T-helper 17 cell (primary cell): ENCODE measurements at places on chromosomes 1 and 21.

DNA sequence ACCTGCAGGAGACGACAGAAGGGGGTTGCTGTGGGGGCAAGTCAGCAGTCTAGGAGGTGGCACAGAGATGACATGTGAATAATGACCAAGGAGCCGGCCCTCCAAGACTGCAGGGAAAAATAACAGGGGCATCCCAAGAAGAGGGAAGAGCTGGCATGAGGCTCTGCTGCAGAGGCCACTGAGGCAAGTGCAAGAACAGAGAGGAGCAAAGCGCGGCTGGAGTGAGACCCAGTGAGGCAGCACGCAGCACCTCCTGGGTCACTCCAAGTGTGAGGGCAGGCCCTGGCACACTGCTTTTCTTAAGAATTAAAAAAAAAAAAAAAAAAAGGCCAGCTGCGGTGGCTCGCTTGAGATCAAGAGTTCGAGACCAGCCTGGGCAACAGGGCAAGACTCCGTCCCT, 80.1 kb downstream of the SLC66A1 start:
- DNase-seq = no peak

- no peak for DNase-seq
These were observed 995 bp upstream of the KIF26B start for GRCh38 chr1:245153552-245154428.

DNA sequence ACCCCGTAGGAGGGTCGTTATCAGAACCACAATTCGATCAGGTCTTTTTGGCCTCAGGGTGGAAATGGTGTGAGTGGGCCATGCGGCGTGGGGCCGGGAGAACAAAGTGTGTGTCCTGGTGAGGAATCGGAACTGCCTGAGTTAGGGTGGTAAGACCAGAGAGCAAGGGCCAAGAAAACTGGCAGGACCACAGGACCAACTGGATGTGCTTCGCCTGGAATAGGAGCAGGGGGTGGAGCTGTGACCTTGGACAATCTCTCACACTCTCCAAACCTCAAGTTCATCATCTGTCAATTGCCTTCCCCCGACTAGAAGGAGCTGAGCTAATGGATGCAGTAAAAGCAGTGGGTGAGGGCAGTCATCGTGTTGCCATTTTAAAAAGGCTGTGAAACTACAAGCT, 59.5 kb downstream of the NAV1 start:
- DNase-seq = no peak

- DNase-seq = no peak
These were observed 111.9 kb upstream of the SLC44A3 start for GRCh38 chr1:94708299-94708685.

GRCh38 chr1:159448181-159448580, 8.7 kb downstream of the OR10J1 start:
- DNase-seq = no peak

DNA sequence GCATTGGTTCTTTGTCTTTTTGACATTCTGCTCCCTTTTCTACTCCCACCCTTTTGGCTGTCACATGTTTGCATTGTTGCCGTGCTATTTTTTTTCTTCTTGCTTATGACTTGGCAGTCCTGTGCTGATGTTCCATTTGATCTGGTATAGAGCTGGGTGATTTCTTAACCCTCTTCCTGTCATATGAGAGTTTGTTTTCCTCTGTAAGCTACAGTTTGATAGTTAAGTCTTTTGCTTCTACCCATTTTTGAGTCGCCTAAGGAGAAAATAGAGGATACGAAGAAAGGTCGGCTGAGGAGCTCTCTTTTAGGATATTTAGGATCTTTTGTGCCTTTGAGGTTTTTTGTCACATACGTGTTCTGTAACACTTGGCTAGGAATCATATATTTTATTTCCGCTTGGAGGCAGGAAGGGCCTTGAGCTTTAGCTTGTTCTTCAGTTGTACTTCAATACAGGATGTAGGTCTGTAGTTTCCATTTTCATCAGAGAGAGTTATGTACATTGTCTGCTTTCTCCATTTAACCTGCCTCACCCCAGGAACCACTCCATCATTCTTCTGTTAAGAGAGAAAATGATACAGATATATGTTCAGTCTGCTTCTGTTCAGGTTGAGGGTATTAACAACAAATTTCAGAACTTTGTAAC, 150.7 kb downstream of the BACH1 start:
- DNase-seq = no peak

GRCh38 chr1:240658312-240658960, 46.5 kb upstream of the GREM2 start:
- DNase-seq = no peak

DNA sequence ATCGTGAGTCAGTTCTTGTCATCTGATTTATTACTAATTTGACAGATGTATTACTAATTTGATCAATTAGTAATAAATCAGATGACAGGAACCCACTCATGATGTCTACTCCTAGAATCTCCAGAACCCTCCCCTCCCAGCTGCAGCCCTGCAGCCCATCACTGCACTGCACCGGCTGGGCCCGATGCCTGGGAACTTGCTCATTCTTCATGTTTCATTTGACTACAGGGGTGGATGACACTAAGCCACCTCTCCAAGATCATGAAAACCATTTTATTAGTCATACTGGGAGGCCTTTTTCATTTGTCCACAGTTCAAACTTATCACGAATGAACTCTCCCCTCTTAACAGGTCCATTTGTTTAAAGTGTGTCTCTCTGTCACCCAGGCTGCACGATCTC, 41.0 kb downstream of the KCNH1 start:
- no peak for DNase-seq

DNA sequence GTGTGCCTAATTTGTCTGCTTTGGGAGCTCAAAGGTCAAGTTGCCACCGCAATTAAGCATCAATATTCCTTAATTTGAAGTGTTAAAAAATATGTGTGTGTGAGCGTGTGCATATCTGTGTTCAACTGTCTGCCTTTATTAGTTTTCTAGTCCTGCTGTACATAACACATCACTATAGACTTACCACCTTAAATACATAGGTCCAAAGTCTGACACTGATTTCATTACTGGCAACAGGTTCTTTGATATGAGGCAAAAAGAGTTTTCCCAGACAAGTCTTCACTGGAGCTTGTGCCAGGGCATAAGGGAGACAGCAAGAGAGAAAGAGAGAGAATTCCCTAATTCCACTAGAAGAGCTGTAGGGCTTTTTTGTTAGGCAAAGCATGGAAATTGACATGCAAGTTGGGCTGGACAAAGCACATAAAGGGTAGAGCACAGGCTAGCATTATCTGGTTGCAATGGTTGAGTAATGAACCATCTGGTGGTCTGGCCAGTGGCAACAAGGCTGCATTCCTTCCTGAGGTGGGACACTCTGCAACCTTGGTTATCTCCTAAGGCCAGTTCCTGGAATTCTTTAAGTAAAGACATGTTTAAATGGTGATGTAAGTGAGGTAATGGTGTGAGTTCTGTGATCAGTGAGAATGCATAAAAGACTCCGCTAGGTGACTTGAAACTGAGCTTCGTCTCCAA, 457.2 kb upstream of the ADAMTS5 start:
- DNase-seq = no peak

GRCh38 chr1:30511563-30511962, 211.8 kb downstream of the MATN1 start:
- DNase-seq = no peak

- no peak for DNase-seq
These were observed 1510.1 kb downstream of the MRPL39 start for GRCh38 chr21:24097181-24097580.

GRCh38 chr1:211677659-211678058, 2.2 kb upstream of the NEK2 start:
- DNase-seq = no peak

DNA sequence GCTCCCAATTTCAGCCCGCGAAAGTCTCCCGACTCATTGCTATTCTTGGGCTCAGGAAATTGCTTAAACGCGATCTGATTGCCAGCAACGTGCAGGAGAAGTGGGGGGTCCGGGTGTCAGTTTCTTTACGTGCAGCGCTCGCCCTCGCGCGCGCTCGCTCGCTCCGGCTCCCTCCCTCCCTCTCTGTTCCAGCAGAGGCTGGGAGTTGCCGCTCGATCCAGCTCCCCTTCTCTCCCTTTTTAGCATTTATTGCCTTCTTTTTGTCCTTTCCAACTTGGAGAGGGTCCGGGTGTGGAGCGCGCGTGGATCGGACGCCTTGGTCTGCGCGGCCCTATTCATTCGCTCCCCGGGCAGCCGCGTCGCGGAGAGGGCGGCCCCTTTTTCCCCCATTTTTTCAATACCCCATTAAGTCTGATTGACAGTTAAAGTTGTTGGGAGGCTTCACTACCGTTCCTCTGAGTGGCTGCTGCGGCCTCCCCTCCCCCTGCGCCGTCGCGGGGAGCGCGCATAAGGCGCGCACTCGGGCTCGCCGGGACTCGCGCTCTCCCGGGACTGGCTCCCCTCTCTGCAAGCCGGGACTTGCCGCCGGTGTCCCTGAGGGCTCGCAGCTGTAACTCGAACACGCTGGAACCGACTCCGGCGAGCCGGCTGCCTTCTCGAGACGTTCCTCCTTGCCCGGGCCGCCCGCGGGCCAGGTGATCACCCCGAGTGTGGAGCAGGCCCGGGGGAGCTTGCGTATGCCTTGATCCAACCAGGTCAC, at the start of gene DHRS3:
Gene DHRS3 (minus strand): TSS at position 310 of the 760 bp plus-strand sequence. CDS start 862 bp downstream, outside the sequence.
- DNase-seq = peak; percentile 51

DNA sequence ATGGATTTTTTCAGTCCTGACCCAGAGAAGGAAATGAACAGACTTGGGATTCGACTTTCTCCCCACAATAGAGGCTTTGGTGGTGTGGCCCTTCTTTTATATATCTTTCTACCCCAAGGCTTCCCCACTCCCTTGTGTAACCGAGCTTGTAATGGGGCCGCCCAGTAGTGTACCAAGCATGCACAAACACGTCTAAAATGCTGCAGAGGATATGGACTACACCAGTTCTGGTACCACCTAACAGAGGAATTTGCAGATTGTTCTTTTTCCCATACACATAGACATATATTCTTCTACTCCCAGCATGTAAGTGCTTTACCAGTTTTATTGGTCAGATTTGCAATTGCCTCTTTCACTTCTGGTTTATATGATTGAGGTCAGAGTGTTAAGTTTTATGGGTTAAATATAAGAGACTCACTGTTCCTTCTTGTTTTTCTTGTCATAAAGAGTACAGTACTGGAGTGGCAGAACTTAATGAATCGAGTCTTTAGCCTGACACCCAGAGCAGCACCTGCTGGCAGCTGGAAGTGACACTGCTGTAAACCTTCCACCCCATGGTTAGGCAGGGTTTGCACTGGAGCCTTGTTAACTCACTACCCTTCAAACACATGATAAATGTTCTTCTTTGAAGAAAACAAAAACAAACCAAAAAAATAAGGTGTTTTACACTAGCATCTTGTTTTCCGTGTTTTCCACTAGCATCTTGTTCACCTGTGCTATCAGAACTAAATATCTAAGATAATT, 198.6 kb downstream of the PTPRC start:
- DNase-seq = no peak

DNA sequence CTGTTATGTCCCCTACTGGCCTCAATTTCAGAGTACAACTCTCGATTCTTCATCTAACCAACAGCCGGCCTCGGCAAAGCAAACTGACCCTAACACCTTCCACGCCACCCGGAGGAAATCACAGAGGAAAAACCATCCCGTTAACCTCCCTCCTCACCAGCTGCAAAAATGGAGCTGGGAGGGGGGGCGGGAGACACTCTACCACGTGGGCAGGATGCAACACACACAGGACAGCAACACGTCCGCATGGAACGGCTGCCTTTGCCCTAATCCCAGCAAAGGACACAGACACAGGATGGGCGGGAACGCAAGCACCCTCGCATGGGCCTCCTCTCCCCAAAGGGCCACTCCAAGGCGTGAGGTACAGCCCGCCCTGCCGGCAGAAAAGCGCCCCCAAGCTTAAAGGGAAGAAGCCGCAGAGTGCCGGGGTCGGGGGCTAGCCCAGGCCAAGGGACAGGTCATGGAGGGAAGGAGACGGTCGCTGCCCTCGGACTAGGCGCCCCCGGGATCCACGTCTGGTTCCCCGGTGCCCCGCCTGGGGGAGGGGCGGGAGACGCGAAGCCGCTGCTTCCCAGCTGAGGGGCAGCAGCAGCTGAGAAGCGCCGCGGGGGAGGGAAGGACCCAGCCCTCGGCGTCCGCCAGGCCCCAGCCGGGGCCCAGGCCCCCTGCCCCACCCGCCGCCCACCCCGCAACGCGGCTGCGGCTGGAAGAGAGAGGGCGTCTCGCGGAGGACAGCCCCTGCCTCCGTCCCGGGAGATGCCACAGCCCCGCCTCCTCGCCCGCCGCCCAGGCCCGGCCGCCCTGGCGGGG, 590 bp downstream of the FOXJ3 start:
- no peak for DNase-seq

DNA sequence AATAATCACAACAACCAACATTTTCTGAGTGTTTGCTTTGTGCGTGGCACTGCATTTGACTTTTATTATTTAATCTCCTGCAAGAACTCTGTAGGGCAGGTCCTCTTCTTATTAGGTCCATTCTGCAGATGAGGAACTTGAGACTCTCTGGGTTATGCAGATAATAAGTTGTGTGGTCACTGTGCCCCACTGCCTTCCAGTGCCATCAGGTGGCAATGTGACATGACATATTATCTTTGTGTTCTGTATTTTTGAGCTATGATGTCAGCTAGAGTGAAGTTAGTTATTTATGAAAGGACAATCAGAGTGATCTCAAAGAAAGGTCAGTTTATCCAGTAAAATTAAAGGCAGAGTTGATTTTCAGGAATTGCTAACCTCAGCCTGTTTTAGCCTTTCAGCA, 196.0 kb downstream of the FMN2 start:
- no peak for DNase-seq

GRCh38 chr1:222002503-222002902, 260.6 kb upstream of the DUSP10 start:
- DNase-seq = no peak

DNA sequence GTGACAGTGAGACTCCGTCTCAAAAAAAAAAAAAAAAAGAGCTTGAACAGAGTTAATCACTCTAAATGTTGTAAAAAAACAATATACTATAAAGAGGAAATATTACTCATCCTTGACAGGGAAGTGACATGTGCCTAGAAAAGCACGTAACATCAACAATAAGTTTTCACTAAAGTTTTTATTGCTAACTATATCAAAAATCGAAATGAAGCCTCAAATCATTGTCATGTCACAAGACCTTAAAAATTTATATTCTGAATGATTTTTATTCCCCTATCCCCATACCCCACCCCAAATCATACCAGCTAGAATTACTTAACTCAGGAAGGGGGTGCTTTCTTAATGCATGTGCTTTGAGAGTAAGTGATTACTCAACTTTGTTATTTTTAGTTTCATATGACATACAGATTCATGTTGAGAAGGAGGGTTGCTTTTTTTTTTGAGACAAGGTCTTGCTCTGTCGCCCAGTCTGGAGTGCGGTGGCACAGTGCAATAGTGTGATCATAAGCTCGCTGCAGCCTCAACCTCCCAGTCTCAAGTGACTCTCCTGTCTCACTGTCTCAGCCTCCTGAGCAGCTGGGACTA, 53.6 kb upstream of the MUTYH start:
- DNase-seq = no peak
